NCI-H1092 treated with DMSO at 0.1 percent for 48 hours (cell line): ENCODE measurements at places on chromosomes 5 and 9.

GRCh38 chr5:142754031-142754430, 16.1 kb upstream of the ARHGAP26 start:
- DNase-seq, result no peak

DNA sequence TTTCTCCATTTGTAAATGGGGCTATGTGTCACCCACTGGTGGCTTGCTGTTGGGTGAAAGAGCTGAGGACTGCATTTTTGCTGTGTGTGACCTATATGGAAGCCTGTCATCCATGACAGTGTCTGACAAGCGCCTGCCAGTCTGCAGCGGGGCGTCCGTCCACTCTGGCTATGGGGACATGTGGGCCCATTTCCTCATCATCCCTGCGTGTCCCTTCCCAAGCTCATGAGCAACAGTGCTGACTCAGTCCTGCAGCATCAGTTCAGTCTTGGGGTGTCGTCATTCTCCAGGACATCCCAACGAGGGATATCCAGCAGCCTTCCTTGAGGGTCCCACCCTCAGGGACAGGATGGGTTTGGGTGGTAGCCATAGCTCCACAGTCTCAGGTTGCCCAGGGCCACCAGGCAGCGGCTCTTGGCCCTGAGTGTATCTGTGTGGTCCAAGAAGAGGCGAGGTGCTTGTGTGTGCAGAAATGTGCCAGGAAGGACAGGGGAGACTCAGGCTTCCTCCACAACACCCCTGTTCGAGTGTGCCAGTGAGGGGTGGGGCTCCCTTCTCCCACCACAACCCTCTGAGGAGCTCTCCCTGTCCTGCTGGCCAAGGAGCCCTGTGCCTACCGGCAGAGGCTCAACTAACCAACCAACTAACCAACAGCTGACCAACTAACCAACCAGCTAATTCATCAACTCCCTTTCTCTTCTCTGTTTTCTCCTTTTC, 2.1 kb downstream of the FGD3 start:
- no peak for DNase-seq

DNA sequence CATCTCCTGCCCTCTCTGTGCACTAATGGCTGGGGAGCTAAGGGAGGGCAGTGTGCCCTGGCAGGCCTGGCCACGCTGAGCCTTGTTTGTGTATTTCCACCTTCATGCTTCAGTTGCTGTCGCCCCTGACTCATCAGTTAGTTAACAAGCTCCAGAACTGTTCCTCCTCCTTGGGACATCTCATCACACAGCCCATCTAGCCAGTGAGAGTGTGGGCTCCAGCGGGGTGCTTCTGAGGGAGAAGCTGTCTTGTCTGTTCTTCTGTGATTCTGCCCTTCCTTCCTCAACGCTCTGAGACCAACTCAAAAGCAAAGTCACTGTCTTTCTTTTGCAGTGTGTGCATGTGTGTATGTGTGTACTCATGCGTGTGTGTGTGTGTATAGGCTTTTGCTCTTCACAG, 58.3 kb upstream of the CPEB4 start:
- DNase-seq, result no peak

DNA sequence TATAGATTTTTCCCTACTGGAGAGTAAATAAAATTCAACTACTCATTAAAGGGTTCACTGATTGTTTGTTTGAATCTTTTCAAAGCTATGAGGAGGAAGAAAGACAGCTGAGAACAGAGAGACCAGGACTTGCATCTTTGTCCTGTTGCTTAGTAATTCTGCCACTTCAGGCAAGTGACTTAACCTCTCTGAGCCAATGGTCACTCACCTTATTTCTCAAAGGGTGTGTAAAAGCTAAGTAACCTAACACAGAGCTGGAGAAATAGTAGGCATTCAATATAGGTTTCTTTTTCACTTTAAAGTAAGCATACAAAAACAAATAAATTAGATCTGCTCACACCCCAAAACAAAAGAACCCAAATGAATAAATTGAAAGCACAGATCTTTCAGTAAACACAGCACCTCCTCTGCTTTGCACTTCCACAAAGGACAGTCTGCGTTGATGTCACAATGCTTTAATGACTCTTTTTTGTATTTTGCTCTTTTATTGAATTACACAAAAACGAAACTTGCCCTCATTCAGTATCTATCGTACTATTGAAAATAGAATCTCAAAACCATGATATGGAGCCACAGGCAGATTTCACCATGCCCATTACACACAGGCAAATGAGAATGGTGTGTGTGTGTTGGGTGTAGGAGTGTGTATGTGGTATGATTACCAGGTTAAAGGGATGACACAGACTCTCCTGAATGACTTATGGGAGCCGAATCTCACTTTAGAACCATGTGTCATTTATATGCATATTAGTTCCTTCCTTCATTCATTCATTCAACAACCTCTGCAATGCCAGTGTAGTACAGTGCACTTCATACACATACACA, 166.0 kb downstream of the EBF1 start:
- no peak for DNase-seq
